Stimulated activated CD8-positive, alpha-beta memory T cell treated with anti-CD3 and anti-CD28 coated beads, Interleukin-4, amount 100 ng/mL, for 1 hour (primary cell): ENCODE measurements at places on chromosomes 3 and 15.

GRCh38 chr3:142088522-142088921 lies 60.8 kb downstream of the TFDP2 start:
- DNase-seq, result no peak

- no peak for DNase-seq
Observed at GRCh38 chr3:117811786-117812185, 1102.2 kb downstream of the TUSC7 start.

DNA sequence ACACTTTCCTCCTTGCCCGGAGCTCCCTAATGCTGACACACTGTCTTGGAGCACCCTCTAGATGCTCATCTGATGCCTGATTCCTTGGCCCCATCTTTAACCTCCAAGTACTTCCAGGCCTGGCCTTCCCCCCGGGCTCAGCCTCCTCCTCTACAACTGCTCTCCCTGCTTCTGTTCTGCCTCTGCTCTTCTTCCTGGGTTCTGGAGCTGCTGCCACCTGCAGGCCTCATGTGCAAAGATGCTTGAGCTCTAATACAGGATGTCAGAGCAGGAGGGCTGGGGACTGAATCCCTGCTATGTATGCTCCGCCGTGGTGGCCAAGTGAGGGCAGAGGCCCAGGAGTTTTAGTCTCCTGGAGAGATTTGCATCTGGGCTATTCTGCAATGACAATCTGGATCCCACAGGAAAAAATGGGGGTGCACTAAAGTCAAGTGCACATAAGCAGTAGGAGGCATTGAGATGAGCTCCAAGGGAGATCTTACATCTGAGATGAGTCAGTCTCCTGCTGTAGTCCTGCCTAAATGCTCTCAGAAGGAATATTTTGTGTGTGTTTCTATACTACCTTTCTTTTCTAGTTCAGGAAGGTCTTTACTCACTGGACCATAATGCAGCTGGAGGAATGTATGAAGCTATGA lies 296.3 kb downstream of the UACA start:
- no peak for DNase-seq

DNA sequence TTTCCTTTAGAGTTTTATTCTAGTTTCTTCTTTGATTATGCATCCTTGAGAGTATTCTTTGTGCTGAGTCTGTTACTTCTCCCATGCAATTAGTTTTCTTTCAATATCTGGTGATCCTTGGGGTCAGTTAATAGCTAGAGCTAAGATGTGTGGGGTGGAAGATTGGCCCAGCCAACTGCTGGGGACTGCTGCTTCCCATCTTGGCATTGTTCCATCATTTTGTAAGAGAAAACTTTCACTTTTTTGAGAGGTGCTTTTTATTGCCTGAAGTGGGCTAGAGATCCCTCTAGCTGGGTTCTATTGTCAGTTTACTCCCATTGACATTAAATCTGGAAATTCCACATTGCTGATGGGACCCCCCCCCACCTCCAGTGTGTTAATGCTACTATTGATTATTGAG lies 15.4 kb downstream of the BCL2L10 start:
- no peak for DNase-seq

DNA sequence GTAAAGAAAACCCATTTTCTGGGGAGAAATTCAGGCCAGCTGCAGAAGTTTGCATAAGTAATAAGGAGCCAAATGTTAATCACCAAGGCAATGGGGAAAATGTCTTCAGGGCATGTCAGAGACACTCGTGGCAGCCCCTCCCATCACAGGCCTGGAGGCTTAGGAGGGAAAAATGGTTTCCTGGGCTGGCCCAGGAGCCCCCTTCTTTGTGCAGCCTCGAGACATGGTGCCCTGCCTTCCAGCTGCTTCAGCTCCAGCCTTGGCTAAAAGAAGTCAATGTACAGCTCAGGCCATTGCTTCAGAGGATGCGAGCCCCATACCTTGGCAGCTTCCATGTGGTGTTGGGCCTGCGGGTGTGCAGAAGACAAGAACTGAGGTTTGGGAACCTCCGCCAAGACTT lies 20.6 kb upstream of the TRIM59 start:
- DNase-seq, result no peak

DNA sequence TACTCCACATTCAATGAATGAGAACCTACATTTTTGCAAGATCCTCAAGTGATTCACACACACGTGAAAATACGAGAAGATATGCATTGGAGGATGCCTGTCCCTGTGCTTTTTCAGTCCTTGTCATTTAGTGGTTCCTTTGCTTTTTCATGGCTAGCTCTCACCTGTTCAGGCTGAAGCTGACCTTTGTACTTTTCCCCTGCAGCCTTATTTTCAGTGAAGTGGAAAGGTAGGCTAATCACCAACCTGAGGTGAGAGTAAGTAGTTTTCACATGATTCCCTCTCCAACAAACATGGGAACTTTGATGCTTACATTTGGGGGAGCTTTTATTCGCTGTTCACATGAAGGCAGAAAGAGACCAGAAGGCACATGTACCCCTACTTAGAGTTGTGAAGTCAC lies 8.3 kb downstream of the ITPR1 start:
- DNase-seq, result no peak

- DNase-seq, result no peak
Observed at GRCh38 chr3:99808163-99808794, 9.4 kb upstream of the CMSS1 start.

GRCh38 chr15:78909791-78910228 lies 35.0 kb downstream of the CTSH start:
- no peak for DNase-seq

- no peak for DNase-seq
Observed at GRCh38 chr15:57671636-57672035, 34.9 kb upstream of the POLR2M start.

DNA sequence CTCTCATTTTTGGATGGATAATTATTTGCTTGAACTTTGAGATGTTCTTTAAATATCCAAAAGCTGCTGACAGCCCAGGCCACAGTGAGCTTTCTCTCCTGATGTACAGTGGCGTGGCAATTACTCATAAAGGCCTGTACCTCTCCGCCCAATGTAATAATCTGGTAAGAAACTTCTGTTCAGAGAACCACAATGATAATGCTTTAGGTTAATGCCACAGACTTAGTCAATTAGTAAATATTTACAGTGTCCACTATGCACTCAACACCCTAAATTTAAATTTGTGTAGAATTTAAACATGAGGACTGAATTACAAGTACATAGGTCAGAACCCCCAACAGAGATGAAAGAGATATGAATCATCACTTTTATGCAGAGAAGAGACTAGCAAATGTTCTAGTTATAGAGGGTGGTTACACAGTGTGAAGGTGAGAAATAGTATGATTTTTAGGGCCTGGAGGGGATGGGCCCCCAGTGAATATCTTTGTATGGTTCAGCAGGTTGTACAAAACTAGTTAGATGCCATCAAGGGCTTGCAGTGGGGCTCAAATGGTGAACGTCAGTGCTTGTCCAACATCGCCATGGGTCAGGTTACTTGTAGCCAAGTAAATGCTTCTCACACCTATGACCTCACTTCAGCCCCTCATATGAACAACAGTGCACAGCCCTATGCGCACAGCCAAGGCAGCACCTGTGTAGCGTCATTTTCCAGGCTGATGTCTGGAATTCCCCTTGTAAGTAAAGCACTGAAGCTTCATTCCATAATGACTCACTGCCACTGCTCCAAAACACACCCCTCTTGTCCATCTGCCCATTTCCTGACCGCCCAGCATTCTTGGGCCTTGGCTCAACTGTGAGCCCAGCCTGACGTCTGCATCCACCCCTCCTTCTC lies 13.3 kb downstream of the ABHD2 start:
- no peak for DNase-seq

DNA sequence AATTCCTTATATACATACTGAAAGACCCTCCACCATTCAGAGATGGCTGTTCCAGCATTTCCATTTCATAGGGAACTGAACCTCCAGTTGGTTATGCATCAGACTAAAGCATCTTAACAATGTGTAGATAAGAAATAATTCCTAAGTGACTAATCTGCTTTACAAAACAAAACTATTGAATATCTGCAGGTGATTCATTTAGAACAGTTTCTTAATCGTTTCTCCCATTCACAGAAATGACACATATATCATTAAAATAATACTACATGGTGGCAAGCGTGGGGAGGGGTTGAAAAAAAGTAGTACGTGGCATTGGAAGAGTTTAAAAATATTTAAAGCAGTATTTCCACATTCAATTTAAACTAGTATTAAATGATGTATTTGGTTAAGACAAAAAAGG lies 19.5 kb downstream of the COPS2 start:
- DNase-seq, result no peak

- no peak for DNase-seq
Observed at GRCh38 chr15:33742800-33743199, 225.5 kb upstream of the CHRM5 start.

DNA sequence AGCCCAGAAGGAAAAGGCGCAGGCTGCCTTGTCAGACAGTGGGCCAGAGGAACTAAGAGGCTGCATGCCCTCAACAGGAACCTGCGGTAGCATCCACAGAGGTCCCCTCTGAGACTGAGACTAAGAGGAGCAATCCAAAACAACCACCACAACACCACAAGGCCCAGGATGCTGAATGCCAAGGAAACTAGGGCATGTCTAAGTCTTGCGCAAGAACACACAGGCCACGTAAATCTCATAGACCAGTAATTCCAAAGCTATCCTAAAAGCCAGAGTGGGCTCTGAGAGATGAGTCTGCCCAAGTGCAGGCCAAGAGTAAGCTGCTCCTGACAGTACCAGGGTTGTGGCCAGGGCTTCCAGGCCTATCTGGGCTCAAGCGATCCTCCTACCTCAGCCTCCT lies 12.9 kb downstream of the MON1A start:
- DNase-seq, result no peak
